ENCODE measurements at places on chromosomes 12 and 14.
A peak's percentile ranks its signal among the peaks of the same experiment; 100 is the strongest.

DNA sequence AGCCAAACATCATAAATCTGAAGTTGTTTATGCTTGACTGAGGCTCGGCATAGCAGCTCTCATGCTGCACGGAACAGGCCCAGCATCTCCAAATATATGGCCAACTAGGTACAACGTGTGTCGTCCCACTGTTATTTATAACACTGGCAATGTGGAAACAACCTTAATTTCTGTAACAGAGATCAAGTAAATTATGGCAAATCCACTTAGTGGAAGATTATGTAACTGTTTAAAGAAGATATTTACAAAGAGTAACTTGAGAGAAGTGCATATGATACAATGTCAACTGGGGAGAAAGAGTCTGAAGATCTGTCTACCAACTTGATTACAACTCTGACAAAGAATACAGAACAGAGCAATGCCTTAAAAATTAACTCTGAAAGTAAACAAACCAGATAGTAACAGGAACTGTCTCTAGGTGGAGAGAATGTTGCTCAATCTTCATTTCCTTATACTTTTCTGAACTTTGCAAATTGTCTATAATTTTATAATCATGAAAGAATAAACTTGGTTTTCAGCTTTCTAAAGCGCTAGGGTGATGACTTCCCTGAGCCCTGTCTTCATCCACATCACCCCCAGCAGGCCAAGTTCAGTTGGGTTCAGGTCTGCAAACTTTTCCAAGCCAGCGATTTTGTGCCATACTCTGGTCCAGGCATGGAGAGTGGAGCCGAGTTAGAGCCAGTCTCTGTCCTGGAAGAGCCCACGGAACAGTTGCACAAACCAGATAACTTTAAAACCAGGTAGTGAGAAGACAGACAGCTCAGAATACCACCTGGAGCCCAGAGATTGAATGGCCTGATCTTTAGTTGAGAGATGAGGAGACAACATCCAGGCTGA is 44.3 kb upstream of the BDKRB2 start:
- no peak for DNase-seq

DNA sequence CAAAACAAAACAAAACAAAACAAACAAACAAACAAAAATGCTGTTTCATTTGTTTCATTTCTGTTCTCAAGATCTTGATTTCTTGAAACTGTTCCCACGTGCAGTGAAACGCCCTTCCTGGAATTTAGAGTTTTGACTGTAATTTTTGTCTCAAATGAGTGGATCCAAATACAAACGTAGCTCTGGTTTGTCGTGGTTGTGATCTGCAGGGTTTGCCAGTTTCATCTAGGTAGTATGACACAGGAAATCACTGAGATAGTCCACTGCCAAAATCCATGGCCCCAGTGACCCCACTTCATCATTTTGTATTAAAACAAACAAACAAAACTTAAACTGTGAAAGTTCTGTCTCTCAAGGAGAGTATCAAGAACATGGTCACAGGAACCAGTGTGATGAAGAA is 838.6 kb downstream of the BCL11B start:
- DNase-seq, result no peak

DNA sequence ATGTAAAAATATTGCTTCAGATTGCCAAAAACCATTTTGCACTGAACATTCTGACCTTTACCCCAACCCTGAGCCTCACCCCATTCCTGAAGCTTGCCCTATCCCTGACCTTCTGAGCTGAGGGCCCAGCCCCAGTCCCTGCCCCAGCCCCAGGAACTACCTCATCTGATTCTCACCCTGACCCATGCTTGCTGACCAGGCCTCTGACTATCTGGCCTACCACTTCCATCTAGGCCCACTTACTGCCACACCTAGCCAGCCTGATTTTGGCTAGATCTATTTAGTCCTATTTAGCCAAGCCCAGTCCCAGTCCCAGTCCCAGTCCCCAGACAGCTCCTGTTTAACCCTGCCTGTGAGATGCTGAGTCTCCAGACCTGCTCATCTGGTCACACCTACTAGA is 33.6 kb downstream of the OR10P1 start:
- no peak for DNase-seq

DNA sequence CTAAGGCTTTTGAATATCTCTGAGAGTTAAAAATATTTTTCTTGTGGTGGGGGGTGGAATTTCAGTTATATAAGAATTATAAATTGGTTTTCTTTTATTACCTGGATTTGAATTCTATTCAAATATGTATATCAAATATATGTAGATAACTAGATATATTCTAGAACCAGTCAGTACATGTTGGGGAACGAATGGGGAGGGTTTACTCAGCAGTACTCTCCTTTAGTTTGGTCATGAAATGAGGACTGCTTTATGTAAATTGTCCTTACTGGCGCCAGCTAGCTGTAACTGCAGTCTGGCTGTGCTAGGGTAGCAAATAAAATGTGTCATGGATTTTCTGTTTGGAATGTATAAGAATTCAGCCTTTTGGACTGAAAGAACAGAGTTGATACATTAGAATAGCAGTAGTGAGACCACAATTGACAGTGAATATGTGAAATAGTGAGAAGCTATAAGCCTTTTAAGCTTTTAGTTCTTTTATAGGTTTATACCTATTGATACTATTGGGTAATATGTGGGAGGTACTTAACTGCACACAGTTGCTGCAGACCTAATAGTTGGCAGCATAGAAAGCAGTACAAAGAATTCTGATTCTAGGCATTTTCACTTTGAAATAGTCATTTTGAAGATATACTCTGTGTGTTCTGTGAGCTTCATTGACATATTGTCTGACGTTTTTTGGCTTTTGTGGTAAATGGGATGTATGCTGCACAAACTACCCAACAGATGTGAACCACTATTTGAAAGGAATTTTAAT is 29.0 kb downstream of the ATF7IP start:
- peak; percentile 70 for DNase-seq

DNA sequence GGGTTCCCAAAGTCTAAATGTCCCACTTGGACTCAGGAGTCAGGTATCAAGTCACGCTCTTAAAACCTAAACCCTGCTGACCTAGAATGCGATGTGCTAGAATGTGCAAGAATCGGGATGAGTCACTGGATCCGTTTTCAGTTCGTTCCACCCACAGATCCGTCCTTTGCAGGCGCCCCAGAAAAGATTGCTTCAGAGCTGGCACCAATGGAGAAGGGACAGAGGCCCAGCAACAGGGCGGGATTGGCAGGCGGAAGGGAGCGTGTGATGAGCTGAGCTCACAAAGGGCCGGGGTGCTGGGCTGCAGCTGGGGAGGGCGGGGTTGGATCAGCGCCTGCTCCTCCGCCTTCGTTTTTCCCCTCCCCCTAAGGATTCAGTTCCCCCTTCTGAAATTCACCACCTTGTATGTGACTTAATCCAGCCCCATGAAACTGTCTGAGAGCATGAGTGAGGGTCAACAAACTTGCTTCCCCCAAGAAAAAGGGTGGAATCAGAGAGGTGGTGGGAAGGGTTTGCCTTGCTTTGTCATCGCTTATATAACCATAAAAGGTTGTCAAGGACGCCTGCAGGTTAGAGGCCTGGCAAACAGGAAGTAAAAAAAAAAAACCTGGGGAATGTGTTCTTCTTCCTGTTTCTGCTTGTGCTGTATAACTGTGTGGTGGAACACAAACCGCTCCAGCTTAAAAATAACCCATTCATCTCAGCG is 2.8 kb upstream of the UBC start:
- peak; percentile 99 for DNase-seq

GRCh38 chr14:67240168-67240932 is 885 bp upstream of the PALS1 start:
- DNase-seq, result peak; percentile 43

DNA sequence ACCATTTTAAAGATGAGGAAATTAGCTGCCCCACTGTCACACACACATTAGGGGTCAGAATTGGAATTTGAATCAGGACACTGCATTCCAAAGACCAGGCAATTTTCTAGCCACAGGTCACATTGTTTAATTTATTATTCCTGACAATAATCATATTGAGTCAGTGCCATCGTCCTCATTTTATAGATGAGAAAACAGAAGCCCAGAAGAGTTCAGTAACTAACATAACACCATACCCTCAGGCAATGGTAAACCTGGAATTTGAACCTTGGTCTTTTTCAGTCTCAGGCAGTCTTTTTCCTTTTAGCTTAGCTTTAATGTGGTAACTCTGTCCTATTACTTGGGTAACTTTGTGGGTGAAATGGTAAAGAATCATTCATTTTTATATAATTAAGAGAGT is 330.3 kb upstream of the SYT1 start:
- no peak for DNase-seq

DNA sequence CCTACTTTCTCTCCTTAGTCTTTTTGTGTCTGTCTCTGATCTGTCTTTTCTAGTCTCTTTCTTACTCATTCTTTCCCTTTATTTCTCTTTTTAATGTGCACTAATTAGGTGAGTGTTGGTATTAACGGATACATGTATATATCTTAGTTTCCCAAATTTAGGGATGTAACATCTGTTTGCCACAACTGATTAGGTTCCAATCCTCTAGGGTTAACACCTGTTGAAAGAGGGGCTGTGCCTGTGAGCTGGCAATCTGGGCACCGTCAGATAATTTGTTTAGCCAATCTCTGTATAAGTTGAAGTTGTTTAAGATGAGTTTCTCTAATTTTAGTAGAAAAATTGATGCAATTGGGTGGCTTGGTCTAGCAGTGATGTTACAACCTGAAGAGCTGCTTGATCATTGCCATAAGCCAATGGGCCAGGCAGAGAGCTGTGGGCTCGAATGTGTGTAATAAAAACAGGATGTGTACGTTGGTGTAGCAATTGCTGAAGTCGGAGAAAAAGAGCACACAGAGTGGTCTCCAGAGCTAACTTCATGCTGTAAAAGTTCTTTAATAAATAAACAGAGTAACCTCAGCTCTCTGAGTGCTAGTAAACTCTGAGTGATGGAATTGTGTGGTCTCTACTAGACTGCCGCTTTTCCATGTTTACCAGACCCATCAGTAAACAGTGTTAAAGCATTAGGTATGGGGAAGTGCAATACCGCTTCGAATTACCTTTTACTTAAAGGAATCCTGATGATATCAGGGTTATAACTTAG is 18.3 kb upstream of the LYZ start:
- DNase-seq, result no peak

DNA sequence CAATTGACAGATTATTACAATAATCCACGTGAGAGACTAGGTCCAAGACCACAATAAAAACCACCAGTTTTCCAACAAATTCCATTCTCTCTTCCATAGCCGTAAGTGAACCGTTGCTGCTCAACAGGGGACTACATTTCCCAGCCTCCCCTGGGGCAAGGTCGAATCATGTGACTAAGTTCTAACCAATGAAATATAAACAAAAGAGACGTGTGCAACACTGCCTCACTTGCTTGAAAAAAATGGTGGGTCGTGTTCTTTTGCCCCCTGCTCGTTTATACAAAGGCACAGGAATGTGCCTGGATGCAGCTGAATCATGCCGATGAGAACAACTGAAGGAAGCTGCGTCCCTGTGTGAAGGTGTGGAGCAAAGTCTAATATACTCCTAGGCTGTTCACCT is 51.1 kb downstream of the HSPB8 start:
- DNase-seq, result peak; percentile 56

DNA sequence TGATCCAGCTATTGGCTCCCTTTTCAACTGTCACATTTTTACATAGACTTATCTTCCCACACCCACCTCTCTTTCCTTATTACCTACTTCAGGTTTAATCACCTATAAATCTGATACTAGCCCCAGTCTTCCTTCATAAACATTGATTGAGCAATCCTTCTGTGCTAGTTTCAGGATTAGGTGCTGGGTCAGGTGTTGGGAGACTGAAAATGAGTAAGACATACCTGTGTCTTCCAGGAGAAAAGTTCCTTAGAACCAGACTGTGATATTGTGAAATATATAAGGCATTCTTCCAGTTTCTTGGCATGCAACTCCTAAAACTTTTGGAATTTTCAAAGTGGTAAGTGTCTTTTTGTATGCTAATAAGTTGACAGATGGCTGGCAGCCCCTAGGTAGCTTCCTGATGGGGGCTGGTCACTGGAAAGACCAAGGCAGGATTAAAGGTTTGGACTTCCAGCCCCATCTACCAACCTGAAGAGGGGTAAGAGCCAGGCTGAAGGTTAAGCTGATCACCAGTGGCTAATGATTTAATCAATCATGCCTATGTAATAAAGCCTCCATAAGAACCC is 4.6 kb downstream of the ANO6 start:
- DNase-seq, result no peak

DNA sequence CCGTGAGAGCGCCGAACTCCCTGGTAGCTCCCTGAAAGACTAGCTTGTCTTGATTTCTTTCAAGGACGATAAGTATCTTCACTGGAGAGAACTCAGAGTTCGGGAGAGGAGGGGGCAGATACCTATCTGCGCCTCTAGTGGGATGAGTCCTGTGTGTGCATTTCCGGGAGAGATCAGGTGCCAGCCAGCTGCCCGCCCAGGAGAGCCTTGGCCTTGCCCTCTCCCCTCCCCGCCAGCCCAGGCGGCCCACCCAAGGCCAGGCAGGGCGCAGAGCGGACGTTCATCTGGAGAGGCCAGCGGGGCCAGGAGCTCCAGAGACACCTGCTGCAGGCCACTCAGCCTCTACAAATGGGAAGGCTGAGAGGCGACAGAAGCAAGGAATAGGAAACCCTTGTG is 1.0 kb downstream of the CD9 start:
- DNase-seq, result peak; percentile 47

- DNase-seq, result no peak
These were observed 4.2 kb upstream of the IRF9 start for GRCh38 chr14:24156840-24157239.

DNA sequence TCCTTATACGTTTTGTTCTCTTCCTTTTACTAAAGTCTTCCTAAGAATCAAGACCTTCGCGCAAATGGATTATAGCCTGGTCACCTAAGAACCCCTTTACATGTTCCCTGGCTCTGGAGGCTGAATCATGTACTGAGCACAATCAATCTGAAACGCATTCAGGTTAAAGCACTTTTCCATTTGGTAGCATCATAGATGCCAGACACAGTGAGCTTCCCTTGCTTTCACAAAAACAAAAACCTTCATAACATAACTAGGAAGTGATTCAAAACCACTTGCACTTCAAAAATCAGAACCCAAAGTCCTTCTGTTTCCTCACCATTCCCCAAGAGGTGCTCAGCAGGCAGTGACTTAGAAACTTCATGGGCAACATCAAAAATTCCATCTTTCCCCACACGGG is 105.4 kb downstream of the CRACR2A start:
- DNase-seq, result no peak

DNA sequence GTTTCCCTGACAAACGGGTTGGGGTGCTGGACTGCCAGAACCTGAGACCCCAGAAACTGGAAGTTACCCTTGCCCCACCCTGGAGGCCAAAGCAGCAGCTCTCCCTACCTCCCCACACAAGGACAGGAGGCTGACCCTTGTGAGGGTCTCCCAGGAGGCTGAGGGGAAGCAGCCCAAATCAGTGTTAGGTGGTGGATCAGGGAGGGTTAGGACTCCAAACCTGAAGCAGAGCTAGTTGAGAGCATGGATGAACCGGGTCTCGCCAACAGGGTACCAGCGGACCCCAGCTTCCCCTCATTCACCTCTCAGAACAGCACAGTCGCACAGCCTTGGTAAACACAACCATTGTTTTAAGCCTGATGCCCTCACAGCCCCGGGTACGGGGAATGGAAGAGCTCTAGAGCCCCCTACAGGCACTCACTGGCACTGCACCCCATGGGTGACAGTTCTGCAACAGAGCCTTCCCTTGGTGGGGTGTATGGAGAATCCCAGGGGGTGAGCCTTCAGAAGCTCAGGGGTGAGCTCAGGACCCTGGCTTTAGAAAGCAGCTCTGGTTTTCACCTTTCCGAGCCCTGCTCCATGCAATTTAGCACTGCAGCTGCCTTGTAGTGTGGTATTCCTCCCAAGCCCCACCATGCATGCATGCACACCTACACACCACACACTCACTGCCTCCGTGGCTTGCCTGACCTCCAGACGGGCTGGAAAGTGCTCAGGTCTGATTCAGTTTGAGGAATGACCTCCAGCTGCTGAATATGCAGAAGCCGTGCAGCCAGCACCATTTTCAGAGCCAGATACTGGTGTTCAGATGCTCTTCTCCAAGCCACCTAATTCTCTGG is 11.2 kb downstream of the ESRRB start:
- DNase-seq, result peak; percentile 76

All from Ammon's horn (tissue), 1 donor.